ENCODE measurements at places on chromosomes 5 and 9.
A peak's percentile ranks its signal among the peaks of the same experiment; 100 is the strongest.

GRCh38 chr5:119373449-119373858 is 17.6 kb downstream of the TNFAIP8 start:
- DNase-seq: no peak

GRCh38 chr9:1939926-1940368 is 75.2 kb upstream of the SMARCA2 start:
- DNase-seq: peak; percentile 33

GRCh38 chr5:32615236-32615635 is 29.9 kb downstream of the SUB1 start:
- no peak for DNase-seq

GRCh38 chr5:71884926-71885325 is 165.9 kb downstream of the CARTPT start:
- no peak for DNase-seq

DNA sequence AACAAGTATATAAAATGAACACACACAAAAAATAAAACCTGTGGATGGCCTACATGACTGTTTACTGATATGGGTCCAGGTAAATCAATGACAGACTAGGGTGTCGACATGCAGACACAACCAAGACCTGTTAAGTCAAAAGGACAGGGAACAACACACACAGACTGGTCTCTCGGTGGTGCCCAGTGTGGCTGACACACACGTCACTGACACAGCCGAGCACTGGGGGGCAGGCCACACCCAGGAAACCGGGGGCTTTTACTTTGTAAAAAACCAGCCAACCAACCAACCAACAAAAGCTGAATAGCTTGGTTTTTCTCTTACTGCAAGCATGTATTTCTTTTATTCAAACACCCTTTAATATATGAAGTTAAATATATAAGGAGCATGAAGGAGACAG is 5.0 kb downstream of the FAM163B start:
- DNase-seq: peak; percentile 22

GRCh38 chr5:180034564-180034963 is 37.0 kb downstream of the RNF130 start:
- no peak for DNase-seq

GRCh38 chr9:120465685-120466407 is 114.1 kb downstream of the CDK5RAP2 start:
- no peak for DNase-seq

DNA sequence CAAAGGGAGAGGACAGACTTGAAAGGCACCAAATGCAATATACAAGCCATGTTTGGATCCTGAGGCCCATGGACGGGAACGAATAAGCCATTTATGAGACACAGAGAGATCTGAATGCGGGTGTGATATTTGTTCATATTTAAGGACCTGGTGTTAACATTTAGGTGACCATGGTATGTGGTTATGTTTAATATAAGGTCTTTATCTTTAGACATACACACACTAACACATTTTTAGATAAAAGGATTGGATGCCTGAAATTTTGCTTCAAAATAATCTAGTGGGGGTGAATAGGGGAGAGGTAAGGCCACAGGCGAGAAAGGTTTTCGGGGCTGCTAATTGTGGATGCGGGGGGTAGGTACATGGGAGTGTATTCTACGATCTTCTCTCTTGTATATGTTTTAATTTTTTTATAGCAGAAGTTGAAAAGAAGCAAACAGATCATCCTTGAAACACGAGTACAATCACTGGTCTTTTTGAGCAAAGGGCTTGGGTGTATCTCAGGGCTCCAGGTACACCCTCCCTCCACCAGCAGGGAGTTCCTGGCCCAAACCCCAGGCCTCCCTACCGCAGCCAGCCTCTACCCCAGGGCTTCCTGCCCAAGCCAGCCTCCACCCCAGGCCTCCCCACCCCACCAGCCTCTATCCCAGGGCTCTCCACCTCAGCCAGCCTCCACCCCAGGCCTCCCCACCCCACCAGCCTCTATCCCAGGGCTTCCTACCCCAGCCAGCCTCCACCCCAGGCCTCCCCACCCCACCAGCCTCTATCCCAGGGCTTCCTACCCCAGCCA is 12.2 kb downstream of the AKNA start:
- no peak for DNase-seq

GRCh38 chr9:91978740-91979414 is 28.8 kb upstream of the ROR2 start:
- no peak for DNase-seq

DNA sequence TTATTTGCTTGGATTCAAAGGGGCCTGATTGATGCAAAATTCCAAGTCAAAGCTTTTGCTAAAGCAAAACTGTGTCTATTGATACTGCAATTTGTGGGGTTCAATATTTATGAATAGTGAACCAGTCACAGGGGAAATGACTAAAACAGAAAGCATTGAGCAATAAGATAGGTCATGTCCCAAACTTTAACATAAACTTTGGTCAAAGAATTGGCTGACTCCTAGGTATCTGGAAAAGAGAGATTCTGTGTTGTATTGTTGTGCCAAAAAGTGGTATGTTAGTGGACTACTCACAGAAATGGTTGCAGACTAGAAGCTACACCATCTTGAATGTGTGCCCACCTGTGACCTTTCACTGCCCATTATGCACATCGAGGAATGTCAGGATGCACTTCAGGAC is 585.5 kb upstream of the RGMB start:
- DNase-seq: no peak

GRCh38 chr5:5695266-5695665 is 272.8 kb downstream of the ICE1 start:
- DNase-seq: no peak

DNA sequence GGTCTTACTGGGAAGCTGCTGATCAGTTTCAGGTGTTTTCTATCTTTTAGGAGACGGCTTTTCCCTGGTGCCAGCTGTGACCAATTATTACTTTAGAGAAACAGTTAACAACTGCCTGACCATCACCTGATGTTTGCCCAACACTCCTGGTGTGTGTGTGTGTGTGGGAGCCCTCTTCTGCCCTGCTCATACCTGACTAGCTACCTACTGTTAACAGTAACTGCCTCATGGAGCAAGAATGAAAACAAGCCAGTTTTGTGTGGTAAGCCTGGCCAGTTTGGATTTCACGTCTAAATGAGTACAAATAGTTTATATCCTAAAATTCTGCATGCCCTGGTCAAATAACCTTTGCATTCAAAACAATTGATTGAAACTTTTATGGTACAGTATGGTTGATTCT is 46.1 kb upstream of the RIOK2 start:
- DNase-seq: no peak

- no peak for DNase-seq
Measured at GRCh38 chr5:18088020-18088579, 453.8 kb downstream of the TAF11L14 start.

- no peak for DNase-seq
Measured at GRCh38 chr9:93620041-93620506, 43.7 kb downstream of the PHF2 start.

DNA sequence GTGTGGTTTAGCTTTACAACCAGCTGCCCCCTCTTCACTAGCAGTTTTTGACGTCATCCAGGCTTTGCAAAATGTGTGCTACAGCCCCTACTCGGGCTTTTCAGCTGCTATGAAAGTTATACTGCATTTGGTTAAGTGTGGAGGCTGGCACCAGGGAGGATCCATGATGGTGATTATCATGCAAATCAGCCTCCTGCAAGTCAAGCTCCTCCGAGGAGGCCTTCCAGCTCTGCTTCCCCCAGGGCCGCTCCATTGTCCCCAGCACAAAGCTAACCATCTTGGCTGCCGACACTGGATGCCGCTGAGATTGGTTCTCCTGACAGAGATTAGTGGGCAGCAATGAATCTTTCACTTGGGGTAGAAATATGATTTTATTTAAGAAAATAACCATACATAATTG is 159.6 kb downstream of the NR2F1-AS1 start:
- no peak for DNase-seq

GRCh38 chr5:76469656-76470290 is 66.7 kb downstream of the IQGAP2 start:
- no peak for DNase-seq

DNA sequence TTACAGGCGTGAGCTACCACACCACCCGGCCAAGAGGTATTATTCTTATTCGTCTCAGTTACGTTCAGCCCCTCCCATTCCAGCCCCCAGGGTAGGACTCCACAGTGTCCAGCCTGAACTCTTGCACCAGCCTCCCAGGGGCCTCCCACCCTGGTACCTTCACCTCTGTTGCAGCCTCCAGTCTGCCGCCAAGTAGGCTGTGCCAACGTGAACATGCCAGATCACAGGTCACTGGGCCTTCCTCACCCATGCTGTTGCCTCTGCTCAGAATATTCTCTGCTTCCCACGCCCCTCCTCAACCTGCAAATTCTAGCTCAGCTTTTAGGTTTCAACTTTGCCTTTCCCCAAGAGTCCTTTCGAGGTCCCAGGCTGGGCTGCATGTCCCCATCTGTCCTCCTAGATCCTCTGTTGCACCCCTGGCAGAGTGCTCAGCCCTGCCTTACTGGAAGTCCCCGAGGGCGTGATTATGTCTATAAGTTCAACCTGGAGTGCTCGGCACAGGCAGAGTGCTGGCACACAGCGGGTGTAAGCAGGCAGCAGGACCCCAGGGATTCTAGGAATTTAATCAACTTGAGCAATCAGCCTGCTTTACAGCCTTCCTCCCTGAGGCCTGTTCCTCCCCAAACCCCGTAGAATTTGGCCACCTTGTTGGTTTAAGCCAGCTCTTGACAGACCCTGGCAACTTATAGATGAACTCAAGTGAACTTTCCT is 13.1 kb upstream of the STXBP1 start:
- no peak for DNase-seq

DNA sequence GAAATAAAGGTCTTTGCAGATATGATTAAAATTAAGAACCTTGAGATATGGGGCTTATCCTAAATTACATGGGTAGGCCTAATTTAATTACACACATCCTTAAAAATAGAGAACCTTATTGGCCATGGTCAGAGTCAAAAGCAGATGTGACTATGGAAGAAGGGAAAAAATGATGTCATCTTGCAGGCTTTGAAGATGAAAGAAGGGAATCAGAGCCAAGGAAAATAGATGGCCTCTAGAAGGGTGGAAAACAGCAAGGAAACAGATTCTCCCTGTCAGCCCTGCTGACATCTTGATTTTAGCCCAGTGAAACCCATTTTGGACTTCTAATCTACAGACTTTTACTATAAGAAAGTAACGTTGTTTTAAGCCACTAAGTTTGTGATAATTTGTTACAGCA is 37.6 kb upstream of the KCNN2 start:
- DNase-seq: no peak

DNA sequence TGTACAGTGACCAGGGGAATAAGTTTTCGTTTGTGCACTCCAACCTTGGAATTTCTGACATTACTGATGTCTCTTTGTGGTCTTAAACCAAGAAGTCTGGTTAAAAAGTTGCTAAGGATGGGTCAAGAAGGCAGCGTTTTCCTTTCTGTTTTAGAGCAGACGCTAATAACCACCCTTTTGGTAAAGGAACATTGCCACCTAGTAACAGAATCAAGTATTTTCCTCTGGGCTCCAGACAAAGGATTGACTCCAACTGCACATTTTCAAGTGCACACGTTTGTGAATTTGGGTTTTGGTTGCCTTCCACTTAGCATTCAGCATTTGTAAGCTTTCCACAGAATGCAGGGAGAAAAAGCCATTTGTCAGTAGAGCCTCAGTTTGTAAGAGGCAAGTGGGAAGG is 22.2 kb upstream of the CEP78 start:
- peak; percentile 36 for DNase-seq

GRCh38 chr5:93417490-93417889 is 163.5 kb downstream of the NR2F1-AS1 start:
- DNase-seq: no peak

DNA sequence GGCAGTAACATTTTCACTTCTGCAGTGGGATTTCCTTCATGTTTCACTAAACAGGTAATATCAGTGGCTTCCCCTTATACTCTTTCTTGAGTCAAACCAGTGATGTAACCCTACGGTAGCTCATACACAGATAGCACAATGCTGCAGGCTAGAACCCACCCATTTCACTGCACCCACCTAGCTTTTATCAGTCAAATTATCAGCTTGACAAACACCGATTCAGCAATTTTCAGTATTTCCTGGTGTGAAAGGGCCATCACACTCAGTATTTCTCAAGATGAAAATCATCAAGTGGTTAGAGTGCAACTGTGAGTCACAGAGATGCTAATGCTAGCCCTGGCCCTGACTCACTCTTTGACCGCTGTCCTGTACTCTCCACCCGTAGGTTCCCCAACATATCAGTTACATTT is 242.3 kb upstream of the PTGER4 start:
- DNase-seq: peak; percentile 66

GRCh38 chr9:132439153-132439552 is 29.1 kb downstream of the CFAP77 start:
- no peak for DNase-seq

DNA sequence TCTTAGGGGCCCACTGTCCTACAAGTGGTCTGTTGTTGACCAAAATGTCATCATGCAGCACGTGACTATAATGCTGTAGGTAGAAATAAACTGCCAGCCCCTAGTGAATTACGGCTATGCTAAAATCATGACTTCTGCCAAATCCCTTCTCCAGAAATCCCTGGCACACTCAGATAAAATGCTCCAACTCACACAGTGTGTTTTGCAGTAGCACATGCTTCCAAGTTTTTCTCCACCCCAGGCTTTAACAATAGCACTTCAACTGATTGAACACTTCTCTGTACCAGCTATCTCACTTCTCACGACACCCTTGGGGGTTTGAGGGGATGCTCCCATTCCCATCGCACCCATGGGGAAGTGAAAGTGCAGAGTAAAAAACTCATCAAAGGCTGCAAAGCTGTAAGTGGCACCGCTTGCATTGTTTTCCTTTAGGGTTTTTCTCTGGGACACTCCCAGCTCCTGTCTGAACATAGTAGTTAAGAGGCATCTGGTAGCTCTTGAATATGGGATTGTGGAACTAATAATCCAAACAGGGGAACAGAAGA is 151.0 kb upstream of the SLC24A2 start:
- DNase-seq: no peak

DNA sequence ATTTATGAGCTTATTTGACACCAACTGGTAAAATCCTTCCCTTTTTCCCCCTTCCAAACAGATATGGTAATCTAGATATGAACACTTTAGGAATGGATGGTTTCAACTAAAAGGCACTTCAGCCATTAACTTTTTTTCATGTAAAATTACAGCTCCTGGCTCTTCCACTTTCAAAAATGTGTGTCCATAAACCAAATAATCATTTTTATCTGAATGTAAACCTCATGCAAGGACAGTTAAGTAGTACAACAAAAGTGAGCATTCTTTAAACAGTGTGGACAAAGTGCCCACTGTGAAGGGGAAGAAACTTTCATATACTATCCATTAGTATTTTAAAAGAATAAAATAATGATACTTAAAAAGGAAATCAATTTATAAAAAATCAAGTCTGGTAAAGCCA is 17.2 kb downstream of the RAB14 start:
- DNase-seq: no peak

- DNase-seq: no peak
Measured at GRCh38 chr5:56837381-56837780, 22.0 kb downstream of the MAP3K1 start.

GRCh38 chr9:26131886-26132285 is 453.6 kb upstream of the TUSC1 start:
- no peak for DNase-seq

- no peak for DNase-seq
Measured at GRCh38 chr5:135041726-135042125, 7.7 kb upstream of the PITX1 start.

- no peak for DNase-seq
Measured at GRCh38 chr9:70488793-70489105, 74.3 kb upstream of the KLF9 start.

GRCh38 chr5:72036951-72037350 is 70.3 kb upstream of the MAP1B start:
- no peak for DNase-seq

GRCh38 chr9:128420651-128421481 is at the start of gene CERCAM:
Gene CERCAM, plus strand, starts transcription at chr9:128420857. Its CDS starts 21 bp downstream, at chr9:128420878.
- peak; percentile 21 for DNase-seq

All from CD4-positive, alpha-beta T cell treated with Interleukin-15 for 4 hours (primary cell).